ENCODE measurements at places on chromosomes 16 and 17.

DNA sequence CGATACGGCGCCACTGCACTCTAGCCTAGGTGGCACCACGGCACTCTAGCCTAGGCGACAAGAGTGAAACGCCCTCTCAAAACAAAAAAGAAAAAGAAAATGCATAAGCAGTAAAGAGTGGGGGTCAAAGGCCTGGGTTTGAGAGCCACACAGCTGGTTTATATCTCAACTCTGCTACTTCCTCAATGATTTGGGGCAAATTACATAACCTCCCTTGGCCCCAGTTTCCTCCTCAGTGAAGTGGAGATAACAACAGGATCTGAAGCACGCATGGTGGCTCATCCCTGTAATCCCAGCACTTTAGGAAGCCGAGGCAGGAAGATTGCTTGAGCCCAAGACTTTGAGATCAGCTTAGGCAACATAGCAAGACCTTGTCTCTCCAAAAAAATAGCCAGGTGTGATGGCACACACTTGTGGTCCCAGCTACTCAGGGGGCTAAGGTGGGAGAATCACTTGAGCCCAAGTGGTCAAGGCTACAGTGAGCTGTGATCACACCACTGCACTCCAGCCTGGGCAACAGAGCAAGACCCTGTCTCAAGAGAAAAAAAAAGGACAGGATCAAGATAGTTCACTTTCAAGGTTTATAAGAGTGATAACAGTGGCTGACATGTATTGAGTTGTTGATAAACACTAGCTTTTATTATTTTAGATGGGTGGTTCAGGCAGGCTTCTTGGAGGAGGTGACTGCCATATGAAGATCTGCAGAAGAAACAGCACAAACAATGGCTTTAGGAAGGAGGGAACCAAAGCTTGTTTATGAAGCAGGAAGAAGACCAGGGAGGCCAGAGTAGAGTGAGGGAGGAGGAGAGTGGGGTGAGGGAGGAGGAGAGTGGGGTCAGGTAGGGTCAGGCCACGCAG is 8.5 kb upstream of the COG1 start:
- no peak for DNase-seq

DNA sequence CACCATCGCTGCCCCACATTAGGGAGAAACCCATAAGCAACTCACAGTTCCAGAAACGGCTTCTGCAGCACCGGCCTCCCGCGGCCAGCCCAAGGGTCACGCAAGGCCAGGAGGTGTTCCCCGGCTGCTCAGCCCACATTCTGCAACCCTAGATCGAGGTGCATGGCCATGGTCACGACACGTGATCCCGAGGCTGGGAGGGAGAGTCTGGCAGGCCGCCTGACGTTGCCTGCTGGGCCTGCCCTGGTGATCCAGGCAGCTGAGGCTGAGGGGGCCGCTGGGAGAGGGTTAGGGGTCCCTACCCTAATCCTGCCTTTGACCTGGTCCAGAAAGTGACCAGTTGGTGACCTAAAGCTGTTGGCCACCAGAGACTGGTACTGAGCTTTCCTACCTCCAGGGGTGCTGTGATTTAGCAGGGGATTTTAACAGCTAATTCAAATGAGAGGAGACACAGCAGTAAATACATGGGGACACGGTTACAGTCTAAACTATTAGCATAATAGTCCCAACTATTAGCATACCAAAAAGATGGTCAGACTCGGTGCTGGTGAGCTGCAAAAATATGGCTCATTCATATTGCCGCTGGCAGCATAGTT is 97.4 kb upstream of the CIBAR2 start:
- no peak for DNase-seq

- DNase-seq: no peak
Observed at GRCh38 chr16:85387731-85388295, 225.3 kb upstream of the GSE1 start.

GRCh38 chr17:71477356-71477755 is 643.5 kb upstream of the SOX9 start:
- no peak for DNase-seq

- no peak for DNase-seq
Observed at GRCh38 chr16:75378616-75379015, 54.7 kb downstream of the CFDP1 start.

GRCh38 chr17:59783221-59784047 is 76.0 kb downstream of the VMP1 start:
- DNase-seq: no peak

GRCh38 chr16:27400751-27401620 is 988 bp upstream of the IL21R start:
- DNase-seq: no peak

- no peak for DNase-seq
Observed at GRCh38 chr16:69905171-69905555, 46.0 kb upstream of the CLEC18A start.

DNA sequence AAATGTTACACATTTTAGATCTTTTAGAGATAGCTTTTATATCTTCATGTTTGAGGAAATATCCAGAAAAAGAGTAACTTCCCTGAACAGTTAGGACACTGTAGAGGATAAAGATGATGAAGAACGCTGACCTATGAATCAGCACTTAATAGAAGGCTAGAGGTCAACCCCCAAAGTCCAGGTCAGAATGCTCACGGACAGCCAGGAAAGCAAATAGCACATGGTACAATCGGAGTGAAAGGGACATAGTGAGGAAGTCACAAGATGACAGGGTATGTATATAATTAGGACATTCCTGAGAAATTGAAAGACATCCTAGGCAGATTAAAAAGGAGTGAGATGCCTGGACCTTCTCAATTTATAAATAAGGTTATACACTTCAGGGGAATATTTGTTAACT is 55.1 kb upstream of the CNTNAP4 start:
- no peak for DNase-seq

- no peak for DNase-seq
Observed at GRCh38 chr16:67873435-67874370, 851 bp downstream of the EDC4 start.

- no peak for DNase-seq
Observed at GRCh38 chr16:1871974-1872635, at the start of gene MEIOB. Gene MEIOB, minus strand, starts transcription at chr16:1872164. Its CDS starts 3,989 bp downstream, at chr16:1868175.

- no peak for DNase-seq
Observed at GRCh38 chr16:16100631-16101030, 122.7 kb downstream of the ABCC6 start.

- DNase-seq: no peak
Observed at GRCh38 chr16:49600536-49600935, 226.9 kb downstream of the C16orf78 start.

DNA sequence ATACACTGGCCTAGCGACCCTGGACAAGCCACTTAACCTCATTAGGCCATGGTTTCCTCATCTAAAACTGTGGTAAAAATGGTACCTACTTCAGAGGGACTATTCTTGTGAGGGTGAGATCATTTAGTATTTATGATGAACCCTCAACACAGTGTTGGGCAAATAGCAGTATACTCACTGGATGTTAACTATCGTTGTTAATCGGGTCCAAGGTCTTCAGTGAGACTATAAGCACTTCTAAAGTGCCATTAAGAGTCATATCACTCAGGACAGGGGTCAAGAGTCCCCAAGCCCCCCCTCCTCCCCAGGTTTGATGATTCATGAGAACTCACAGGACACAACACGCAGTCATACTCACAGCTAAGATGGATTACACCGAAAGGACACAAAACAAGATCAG is 11.0 kb downstream of the TK2 start:
- DNase-seq: no peak

GRCh38 chr16:89956505-89957215 is 8.1 kb downstream of the DEF8 start:
- DNase-seq: no peak

Measured in SHP77 treated with DMSO at 0.1 percent for 48 hours (cell line).